Tongue (tissue), 3 donors: ENCODE measurements at places on chromosomes 1 and 21.

DNA sequence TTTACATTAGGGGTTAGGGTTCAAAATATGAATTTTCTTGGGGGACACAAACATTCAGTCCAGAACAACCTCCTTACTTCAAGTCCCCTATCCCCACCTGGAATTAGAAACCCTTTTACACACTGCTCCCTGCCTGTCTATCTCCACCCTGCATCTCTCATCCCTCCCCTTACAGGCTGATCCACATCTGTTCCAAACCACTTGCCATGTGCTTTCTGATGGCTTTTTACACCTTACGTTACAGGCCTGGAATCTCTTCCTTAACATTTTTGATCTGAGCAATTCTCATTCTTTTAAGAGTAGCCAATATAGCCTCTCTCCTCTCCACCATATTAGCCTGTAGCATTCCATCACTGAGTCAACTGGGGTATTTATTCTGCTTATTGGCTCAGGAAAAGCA is 122.0 kb downstream of the PTBP2 start:
- DNase-seq: no peak

GRCh38 chr1:156090840-156091188 is 8.5 kb upstream of the MEX3A start:
- peak; percentile 95 for DNase-seq

DNA sequence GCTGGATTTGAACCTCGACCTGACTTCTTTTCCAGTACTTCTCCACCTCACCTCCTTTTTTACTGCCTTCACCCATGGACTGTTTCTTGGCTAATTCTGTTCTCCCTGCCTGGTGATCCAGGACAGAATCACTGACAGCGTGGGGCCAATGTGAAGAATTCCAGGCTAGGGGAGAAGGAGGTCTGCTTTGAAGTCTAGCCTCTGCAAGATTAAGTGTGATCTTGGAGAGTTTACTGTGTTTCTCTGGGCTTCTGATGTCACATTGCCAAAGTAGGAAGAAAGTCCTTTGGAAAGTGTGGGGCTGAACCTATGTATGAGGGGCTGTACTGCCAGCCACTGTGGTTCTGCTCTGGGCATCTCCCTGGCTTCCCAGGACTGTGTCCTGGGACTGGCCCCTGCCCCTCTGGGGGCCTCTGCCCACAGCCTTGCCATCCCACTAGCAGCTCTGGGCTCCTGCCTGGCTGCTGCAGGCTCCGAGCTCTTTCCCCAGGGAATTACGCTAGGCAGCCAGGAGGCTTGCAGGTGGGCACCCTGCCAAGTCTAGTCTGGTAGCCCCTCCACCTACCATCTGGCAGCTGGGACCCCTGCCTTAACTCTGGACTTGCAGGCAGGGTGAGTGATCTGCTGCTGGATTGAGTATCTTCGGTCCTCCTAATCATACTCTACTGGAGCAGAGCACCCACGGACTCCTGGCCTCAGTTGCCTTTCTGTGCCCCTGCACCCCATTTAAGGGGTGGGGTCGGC is 52.2 kb downstream of the YARS1 start:
- no peak for DNase-seq

GRCh38 chr1:203304391-203304918 is 864 bp upstream of the BTG2 start:
- no peak for DNase-seq

DNA sequence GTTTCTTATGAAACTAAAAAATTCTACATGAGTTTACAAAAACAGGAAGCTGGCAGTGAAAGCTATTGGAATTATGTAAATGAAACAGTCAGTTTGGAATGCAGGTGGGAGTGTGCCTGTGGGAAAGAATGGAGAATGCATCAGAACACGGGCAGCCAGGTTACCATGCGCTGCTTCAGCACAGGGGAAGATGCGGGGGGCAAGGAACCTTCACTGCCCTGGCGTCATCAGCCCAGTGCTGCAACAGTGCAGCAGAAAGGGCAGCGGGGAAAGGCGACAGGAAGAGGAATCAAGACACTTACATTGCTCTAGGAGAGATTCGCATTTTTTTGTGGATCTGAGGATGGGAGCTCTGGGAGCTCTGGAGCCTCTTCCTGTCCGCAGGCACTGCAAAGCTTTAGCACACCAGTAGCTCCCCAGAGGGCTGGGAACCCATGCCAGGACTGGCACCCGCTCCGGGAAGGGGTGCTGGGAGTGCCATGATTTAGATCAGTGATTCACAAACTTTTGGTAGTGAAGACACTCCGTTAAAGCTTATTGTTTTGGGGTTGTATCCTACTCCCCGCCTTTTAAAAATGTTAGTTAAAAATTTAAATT is 64.1 kb upstream of the WDR26 start:
- no peak for DNase-seq

GRCh38 chr1:31855038-31855845 is 39.4 kb upstream of the SPOCD1 start:
- no peak for DNase-seq

- peak; percentile 63 for DNase-seq
Measured at GRCh38 chr1:10639775-10640578, 156.5 kb downstream of the CASZ1 start.

- DNase-seq: no peak
Measured at GRCh38 chr1:41048540-41048939, 27.0 kb upstream of the SLFNL1 start.

DNA sequence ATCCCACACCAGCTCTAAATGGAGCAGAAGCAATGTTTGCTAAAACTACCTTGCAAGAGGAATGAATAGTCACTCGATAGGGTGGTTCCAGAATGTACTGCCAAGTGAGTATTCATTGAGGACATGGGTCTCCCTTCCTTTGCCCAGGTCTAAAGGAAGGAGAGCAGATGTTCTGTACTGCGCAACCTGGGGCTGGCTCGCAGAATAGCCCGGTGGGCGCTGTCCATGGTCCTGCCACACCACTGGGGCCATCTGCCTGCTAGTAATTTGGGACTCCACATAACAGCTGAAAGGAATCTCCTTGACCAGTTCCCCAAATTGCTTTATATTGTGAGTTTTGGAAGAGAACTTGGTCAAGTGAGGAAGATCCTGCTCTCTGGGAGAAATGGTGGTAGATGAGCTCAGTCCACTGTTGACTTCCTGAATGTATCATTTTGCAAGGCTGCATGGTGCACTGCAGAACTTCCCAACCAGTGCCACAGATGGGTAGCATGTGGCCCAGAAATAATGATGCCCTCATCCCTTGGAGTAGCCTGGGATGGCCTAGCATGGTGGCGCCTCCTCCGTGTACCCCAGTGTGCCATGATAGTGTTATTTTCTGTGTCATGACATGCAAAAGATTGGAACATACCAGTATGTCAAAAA is 5.7 kb downstream of the SLC6A17 start:
- peak; percentile 88 for DNase-seq

DNA sequence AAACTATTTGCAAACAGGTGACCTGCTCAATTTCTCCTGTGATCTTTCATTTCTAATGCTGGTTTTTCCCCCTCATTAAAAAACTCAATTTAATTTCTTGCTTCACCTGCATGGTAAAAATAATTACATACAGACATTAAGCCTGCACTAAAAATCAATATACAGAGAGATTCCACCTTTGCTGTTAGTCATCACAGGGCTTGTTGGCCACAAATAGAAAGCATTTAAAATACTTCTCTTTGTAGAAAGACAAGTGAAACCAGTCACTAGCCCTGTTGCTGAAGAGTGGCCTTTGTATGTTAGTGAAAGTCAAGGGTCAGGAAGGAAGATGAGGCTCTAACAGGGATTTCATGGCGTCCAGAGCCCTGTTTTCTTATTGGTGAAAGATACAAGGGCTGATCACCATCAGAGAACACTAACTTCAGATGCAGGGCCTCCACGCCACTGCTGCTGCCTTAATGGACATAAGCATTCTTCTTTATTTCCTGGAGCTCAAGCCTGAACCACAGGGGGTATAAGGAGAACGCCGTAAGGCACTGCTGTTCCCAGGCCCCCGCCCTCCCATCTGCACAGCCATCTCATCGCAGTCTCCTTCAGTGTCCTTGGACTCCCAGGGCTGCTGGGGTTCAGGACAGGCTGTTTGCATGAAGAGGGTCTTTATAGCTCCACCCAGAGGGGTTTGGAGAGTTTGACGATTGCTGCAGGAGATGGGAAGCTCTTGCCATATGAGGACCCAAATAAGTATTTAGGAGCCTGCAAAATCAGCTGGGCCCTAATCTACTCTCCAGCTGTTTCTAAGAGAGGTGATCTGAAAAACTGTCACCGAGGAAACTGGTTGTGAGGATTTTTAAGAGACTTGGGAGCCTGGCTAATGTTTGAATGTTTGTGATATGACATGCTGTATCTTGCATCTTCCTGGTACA is 117.3 kb upstream of the IRF2BP2 start:
- DNase-seq: no peak

DNA sequence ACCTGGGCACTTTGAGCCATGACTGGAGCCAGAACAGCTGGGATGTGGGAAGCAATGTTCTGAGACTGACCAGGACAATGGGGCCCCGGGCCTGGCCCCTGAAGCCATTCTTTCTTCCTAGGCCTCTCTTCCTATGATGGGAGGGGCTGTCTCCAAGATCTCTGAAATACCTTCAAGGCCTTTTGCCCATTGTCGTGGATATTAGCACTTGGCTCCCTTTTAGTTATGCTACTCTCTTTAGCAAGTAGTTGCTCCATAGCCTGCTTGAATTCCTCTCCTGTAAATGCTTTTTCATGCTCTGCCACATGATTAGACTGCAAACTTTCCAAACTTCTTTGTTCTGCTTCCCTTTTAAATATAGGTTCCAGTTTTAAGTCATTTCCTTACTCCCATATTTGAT is 262.9 kb upstream of the CACYBP start:
- no peak for DNase-seq

GRCh38 chr1:107531065-107531908 is 390.4 kb downstream of the NTNG1 start:
- DNase-seq: no peak

- DNase-seq: no peak
Measured at GRCh38 chr1:110265186-110265585, 55.1 kb downstream of the KCNC4 start.

DNA sequence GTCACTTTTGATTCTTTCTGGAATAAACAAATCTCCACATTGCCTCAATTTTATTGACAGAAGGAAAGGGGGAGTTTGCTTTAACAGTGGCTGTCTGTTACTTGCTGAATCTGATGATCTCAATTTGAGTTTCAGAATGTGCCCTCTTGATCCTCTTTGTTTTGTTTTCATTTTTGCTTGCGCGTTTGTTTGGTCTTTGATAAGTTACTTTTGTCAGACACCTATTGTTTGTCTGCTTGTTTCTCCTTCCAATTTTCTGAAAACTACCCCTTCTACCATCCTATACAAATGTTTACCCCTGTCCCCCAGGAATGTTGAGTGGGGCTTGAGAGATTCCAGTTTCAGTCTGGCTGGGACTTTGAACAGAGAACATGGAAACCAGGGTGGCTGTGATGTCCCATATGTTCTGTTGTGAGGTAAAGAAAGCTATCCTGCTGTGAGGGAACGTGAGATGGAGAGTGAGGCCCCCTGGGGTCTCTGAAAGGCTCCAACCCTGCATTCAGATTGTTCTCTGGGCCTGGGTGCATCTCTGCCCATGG is 11.8 kb upstream of the XCL2 start:
- DNase-seq: no peak

GRCh38 chr1:206001476-206001888 is 1.7 kb downstream of the RAB7B start:
- DNase-seq: peak; percentile 27

DNA sequence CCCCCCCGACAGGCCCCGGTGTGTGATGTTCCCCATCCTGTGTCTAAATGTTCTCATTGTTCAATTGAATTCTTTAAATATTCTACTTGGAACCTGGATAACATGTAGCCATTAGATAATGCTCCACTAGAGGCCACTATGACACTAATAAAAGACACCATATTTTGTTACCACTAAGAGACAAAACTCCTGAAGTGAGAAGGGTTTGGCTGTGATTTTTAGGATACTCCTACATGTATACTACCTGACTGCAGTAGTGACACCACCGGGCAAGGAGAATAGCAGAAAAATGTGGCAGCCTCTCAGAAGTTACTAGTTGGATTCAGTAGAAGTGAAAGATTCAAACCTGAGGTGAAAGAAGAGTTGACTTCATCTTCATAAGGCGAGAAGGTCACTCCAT is 36.0 kb downstream of the F5 start:
- DNase-seq: peak; percentile 61

GRCh38 chr1:228013935-228014930 is 7.4 kb downstream of the WNT3A start:
- peak; percentile 41 for DNase-seq

- DNase-seq: peak; percentile 22
Measured at GRCh38 chr1:184457500-184457899, 70.7 kb downstream of the C1orf21 start.

DNA sequence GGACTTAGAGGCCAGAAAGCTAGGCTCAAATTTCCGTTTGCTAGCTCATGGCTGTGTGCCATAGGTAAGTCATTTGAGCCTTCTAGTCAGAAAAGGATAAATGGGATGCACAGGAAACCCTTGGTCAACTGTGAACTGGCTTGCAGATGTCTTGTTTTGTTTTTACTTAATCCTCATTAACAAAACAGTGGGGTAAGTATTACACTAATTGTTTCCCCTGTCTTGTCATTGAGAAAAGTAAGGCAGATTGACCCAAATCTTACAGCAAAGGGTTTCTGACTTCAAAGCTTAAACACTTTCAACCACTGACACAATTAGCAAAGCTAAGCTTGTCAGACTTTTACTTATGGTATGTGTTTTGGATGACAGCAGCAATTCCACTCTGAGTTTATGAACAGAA is 291.3 kb downstream of the NTNG1 start:
- peak; percentile 13 for DNase-seq

DNA sequence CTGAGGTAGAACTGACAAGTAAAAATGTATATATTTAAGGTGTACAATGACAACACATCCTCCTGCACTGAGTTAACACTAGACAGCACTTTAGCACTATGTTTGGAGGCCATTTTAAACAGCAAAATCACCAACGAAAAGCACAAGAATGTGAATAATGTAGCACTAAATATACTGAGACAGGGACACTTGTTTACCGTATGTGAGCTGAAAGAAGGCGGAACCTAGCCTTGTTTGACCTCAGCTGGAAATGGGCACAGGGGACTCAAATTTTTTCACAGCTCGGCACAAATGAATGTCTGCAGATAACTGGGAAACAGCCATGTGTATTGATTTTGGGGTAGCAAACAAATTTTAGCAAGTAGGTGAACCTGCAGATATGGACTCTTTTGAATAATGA is 18.0 kb upstream of the ATG4C start:
- no peak for DNase-seq

DNA sequence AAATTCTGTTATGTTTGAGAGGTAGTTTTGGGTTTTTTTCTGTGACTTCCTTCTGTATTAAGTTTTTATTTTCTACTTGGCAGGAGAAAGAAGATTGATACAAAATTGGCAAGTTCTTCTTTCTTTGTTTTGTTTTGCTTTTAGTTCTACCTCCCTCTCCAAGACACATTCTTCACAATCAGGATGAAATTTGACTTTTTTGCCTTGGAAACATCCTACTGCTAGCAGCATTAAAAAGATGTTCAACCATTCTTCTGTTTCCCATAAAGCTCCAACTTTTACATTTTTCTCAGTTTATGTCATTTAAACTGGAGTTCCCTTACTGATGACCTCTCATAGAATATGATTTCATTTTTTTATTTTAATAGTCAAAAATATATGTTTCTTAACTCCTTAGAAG is 234.8 kb downstream of the NCAM2 start:
- no peak for DNase-seq
